Osteocyte (in vitro differentiated cells): ENCODE measurements at places on chromosomes 5 and 9. TPM values are rescaled to one million over a fixed set of nuclear protein-coding genes. Genes with fewer than 3 reads are reported as not detected.

The TOR1A gene
- 46.1 and 51.3 TPM in 2 replicates for total RNA-seq

GRCh38 chr5:111774525-111774924, 17.5 kb upstream of the NREP start:
- no peaks in the 10 kb centered on the region for H3K36me3 ChIP-seq
- H3K4me1 ChIP-seq, result peaks cover 62% of the 10 kb centered on the region
- H3K27me3 ChIP-seq, result no peaks in the 10 kb centered on the region
- H3K4me3 ChIP-seq, result no peak overlapping the region
- no peak for DNase-seq
- H3K27ac ChIP-seq, result peak overlapping the region; percentile 77

DNA sequence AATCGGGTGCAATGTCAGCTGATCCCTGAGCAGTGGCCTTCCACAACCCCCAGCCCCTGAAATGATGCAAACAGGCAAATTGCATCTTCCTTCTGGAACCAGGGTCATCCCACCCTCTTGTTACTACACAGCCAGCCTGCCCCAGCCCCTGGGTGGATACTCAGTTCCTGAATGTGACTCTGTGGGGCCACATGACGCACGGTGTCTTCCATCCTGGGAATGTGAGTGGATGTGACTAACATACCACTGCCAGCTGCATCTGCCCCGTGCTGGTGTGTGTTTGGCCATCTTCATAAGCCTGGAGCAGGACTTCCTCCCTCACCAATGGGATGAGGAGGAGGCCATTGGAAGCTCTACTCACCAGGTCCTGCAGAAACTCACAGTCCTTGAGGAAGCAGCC, 257.9 kb upstream of the ADAMTS16 start:
- no peak for DNase-seq
- no peaks in the 10 kb centered on the region for H3K27me3 ChIP-seq
- H3K4me3 ChIP-seq, result no peak overlapping the region
- no peaks in the 10 kb centered on the region for H3K4me1 ChIP-seq
- no peaks in the 10 kb centered on the region for H3K36me3 ChIP-seq
- no peak overlapping the region for H3K27ac ChIP-seq

DNA sequence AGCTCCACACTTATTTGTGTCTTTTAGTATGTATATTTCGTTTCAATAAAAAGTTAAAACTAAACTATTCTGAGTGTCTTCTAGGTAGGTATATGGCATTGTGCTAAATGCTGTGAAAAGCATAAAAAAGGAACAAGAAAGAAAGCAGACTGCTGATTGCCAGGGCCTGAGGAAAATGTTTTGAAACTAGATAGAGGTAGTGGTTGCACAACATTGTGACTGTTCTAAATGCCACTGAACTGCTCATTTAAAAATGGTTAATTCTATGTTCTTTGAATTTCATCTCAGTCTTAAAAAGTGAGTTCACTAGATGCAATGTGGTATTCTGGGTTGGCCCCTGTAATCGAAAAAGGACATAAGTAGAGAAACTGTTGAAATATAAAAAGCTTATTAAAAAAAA, 2.6 kb upstream of the ALAD start:
- no peak overlapping the region for H3K27ac ChIP-seq
- DNase-seq, result no peak
- H3K4me1 ChIP-seq, result peaks cover 18% of the 10 kb centered on the region
- peaks cover 7% of the 10 kb centered on the region for H3K36me3 ChIP-seq
- no peaks in the 10 kb centered on the region for H3K27me3 ChIP-seq

DNA sequence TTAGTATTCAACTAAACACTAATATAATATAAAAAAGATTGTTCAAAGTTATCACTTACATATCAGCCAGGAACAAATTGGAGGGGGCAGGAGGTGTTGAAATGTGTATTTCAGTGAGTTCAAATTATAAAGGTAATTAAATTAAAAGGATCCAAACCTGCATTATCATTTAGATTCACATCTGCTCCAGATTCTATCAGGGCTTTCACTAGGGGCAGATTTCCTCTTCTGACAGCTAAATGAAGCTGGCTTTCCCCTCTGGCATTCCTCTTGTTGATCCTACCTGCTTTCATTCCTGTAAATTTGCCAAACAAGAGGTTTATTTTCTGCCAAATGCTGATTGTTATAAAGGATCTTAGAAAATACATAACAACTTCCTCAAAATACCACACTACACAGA, 86.3 kb upstream of the GCNT4 start:
- no peak overlapping the region for H3K4me3 ChIP-seq
- no peaks in the 10 kb centered on the region for H3K36me3 ChIP-seq
- DNase-seq, result no peak
- no peaks in the 10 kb centered on the region for H3K4me1 ChIP-seq
- H3K27me3 ChIP-seq, result peaks cover 31% of the 10 kb centered on the region

DNA sequence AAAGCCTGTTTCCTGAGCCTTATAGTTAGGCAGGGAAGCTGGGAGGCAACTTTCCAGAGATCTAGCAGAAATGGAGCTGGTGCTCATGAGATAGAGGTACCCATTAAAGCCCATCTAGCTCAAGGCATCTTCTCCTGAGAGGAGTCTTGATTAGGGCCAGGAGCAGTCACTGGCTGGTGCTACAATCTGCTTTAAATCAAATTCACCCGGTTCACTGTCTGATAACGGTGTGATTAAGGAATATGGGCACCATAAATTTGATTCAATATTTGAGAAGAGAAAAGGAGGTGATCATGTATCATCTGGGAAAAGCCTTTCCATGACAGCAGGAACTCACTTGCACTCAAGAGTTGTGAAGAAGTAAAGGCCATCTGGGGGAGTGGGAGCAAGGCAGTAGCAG, 23.9 kb upstream of the NR5A1 start:
- no peak overlapping the region for H3K27ac ChIP-seq
- no peaks in the 10 kb centered on the region for H3K4me1 ChIP-seq
- no peaks in the 10 kb centered on the region for H3K36me3 ChIP-seq
- no peak overlapping the region for H3K4me3 ChIP-seq
- H3K27me3 ChIP-seq, result no peaks in the 10 kb centered on the region
- DNase-seq, result no peak

GRCh38 chr9:86329649-86330048, 24.6 kb downstream of the TUT7 start:
- no peak overlapping the region for H3K27ac ChIP-seq
- no peak overlapping the region for H3K4me3 ChIP-seq
- H3K27me3 ChIP-seq, result no peaks in the 10 kb centered on the region
- H3K36me3 ChIP-seq, result peaks cover 56% of the 10 kb centered on the region

DNA sequence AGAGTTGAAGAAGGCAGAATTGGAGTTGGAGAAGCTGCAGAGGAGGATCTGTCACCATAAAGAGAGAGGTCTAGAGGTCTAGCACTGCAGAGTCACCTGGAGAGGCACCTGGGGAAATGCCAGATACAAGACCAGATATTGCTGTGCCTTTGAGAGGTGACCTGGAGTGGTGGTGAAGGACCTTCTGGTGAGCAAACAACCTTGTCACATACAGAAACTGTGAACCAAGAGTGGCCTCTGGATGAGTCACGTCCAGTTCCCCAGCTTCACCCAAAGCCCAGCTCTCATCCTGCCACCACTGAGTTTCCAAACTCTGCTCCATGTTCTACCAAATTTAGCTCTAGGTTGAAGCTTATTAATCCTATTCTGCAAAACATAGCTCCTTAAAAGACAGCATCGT, 131.1 kb upstream of the FBXL7 start:
- H3K4me3 ChIP-seq, result no peak overlapping the region
- peaks cover 28% of the 10 kb centered on the region for H3K27me3 ChIP-seq
- no peaks in the 10 kb centered on the region for H3K4me1 ChIP-seq
- no peak overlapping the region for H3K27ac ChIP-seq
- no peaks in the 10 kb centered on the region for H3K36me3 ChIP-seq

DNA sequence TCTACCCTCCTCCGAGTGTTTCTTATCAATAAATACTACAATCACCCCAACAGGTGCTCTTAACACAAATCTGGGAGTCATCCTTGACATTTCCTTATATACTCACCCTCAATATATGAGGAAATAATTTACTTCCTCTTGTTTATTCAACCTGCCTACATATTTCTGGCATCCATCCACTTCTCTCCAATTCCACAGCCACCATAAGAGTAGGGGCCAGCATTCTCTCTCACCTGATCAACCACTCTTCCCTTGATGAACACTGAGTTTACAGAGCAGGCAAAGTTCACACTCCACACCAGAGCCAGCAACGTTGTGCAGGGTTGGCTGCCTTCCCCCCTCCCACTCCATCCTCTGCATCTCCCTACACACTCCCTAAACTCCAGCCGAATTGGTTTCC, 904.3 kb upstream of the DMAC1 start:
- H3K36me3 ChIP-seq, result no peaks in the 10 kb centered on the region
- H3K4me1 ChIP-seq, result no peaks in the 10 kb centered on the region
- no peak overlapping the region for H3K27ac ChIP-seq
- DNase-seq, result no peak
- no peak overlapping the region for H3K4me3 ChIP-seq

DNA sequence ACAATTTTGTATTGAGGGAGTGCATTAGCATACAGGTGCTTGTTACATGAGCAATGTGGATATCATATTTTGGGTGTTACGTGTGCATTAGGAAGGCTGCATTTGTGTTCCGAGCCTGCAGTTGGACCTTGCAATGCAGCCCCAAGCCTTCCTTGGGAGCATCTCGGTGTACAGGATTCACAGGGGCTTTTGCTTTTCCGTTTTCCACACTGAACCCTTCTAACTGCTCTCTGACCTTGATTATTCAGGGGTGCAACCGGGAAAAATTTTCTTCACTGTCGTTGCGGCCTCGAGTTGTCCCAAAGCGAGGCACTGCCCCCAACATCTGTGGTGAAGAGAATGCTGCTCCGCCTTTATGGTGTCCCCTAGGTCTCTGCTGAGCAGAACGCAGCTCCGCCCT, 80.1 kb upstream of the PLEKHG4B start:
- peak overlapping the region; percentile 69 for H3K27ac ChIP-seq
- peaks cover 9% of the 10 kb centered on the region for H3K27me3 ChIP-seq
- H3K4me3 ChIP-seq, result no peak overlapping the region
- H3K36me3 ChIP-seq, result no peaks in the 10 kb centered on the region
- no peak for DNase-seq

- H3K27ac ChIP-seq, result no peak overlapping the region
- H3K4me1 ChIP-seq, result peaks cover 45% of the 10 kb centered on the region
- no peak overlapping the region for H3K4me3 ChIP-seq
- H3K27me3 ChIP-seq, result no peaks in the 10 kb centered on the region
- DNase-seq, result no peak
Observed at GRCh38 chr9:13718086-13718485, 438.6 kb upstream of the MPDZ start.
